ENCODE measurements at places on chromosomes 2 and 18.

- peaks cover 55% of the 10 kb centered on the region for H3K4me1 ChIP-seq
- DNase-seq = no peak
- H3K27ac ChIP-seq = no peak overlapping the region
- no peak overlapping the region for H3K4me3 ChIP-seq
- no peaks in the 10 kb centered on the region for H3K27me3 ChIP-seq
Measured at GRCh38 chr2:230737300-230737699, 24.7 kb downstream of the CAB39 start.

GRCh38 chr2:8999102-8999446 lies 4.4 kb downstream of the MBOAT2 start:
- peaks cover 55% of the 10 kb centered on the region for H3K4me1 ChIP-seq
- H3K36me3 ChIP-seq = no peaks in the 10 kb centered on the region
- no peak for DNase-seq
- no peak overlapping the region for H3K27ac ChIP-seq
- H3K27me3 ChIP-seq = peaks cover 1% of the 10 kb centered on the region
- H3K4me3 ChIP-seq = no peak overlapping the region

DNA sequence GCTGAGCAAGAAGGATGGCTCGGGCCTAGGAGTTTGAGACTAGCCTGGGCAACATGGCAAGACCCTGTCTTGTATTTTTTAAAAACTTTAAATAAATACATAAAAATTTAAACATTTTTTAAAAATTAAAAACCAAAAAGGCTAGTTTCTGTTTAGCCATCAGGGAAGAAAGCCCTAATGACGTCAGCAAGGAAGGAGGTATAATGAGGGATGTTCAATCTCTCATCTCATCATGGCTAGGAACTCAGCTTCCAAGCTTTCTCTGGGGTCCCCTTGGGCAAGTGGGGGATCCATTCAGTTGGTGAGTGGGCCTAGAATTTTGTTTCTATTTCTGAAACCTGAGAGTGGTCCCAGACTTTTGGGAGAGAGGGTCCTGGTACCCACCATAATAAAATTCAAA lies 35.1 kb upstream of the SLC25A52 start:
- DNase-seq = no peak
- no peaks in the 10 kb centered on the region for H3K36me3 ChIP-seq
- H3K27ac ChIP-seq = no peak overlapping the region
- H3K27me3 ChIP-seq = peaks cover 3% of the 10 kb centered on the region

- H3K36me3 ChIP-seq = no peaks in the 10 kb centered on the region
- peak; percentile 31 for DNase-seq
- H3K27ac ChIP-seq = peak overlapping the region; percentile 78
- peaks cover 57% of the 10 kb centered on the region for H3K4me1 ChIP-seq
Measured at GRCh38 chr2:39469807-39470206, 32.7 kb upstream of the MAP4K3 start.

DNA sequence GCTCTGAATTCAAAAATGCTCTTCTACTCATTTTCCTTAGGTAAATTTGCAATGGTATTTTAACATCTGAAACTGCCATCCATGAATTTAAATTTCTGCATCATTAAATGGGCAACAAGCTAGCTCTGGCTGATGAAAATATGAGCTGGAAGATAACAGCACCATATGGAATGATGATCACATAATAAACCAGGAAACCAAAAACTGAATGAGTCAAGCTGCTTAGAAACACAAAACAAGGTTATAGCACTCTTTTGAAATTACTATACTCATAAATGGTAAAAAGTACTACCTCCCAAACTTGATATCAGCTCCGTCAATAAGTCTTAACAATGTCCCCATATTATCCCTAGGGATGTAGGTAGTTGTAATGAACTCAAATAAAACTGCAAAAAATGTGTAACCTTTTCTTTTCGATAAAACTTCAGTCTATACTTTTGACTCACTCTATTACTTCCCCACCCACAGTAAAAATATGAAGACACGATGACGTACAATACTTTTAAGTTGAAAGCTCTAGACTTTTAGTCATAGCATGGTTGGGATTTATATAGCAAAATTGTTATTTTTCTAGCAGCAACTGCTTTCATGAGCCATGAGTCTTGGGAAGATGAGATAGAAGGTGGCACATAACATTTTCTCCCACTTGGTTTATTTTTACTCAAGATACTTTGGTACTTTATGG lies 396.7 kb downstream of the CDH2 start:
- no peaks in the 10 kb centered on the region for H3K36me3 ChIP-seq
- H3K27me3 ChIP-seq = no peaks in the 10 kb centered on the region
- H3K4me3 ChIP-seq = peak overlapping the region; percentile 51
- H3K27ac ChIP-seq = peak overlapping the region; percentile 37

- no peaks in the 10 kb centered on the region for H3K27me3 ChIP-seq
- H3K4me1 ChIP-seq = no peaks in the 10 kb centered on the region
- no peak overlapping the region for H3K4me3 ChIP-seq
Measured at GRCh38 chr2:185967335-185967734, 228.7 kb downstream of the FSIP2 start.

DNA sequence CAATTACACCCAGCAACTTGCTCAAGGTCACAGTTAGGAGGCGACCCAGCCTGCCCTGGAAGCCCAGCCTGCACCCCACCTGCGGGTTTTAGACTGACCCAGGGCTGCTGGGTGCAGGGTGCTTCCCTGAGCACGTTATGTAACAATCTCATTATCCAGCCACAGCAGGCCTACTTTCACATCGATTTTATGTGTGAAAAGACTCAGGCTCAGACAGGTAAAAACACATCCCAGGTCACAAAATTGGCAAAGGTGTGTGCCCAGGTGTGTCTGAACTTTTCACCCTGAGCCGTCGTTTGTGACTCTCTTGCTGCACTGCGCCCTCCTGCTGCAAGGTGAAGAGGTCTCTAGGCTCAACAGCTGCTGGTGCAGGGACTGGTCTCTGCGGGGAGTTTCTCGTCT lies 668.2 kb upstream of the HS6ST1 start:
- peaks cover 6% of the 10 kb centered on the region for H3K36me3 ChIP-seq
- peaks cover 2% of the 10 kb centered on the region for H3K27me3 ChIP-seq
- no peak overlapping the region for H3K4me3 ChIP-seq
- H3K27ac ChIP-seq = no peak overlapping the region

DNA sequence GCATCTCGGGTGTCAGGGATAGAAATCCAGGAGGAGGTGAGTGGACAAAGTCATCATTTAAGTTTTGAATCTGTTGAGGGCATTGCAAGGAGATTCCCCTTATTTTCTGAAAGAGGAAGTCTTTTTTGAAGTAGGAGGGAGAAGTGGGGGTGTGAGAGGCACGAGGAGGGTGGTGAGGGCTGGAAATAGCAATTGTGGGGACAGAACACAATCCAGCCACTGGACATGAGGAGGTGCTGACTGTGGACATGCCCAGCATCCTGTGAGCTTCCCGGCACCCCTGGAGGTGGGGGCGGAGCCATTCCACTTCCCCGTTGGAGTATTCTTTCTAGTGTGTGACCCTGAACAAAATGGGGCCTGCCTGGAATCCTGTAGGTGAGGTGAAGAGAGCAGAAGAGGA lies 310.7 kb upstream of the EPAS1 start:
- H3K27ac ChIP-seq = no peak overlapping the region
- peaks cover 3% of the 10 kb centered on the region for H3K27me3 ChIP-seq
- H3K36me3 ChIP-seq = peaks cover 6% of the 10 kb centered on the region
- no peak for DNase-seq
- peaks cover 3% of the 10 kb centered on the region for H3K4me1 ChIP-seq

DNA sequence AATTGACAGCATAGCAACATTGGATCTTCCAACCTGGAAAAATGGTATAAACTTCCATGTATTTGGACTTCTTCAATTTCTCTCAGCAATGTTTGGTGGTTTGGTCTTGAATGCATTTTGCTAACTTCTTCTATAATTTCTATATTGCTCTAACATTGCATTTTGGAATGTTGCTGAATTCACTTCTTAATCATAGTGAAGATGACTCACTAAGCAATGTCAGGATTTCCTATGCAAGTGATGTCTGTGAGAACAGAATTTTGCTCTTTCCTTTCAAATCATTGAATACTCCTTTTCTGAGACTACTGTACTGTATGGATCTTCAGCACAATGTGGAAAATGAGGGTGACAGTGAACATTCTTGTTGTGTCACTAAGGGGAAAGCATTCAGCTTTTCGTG lies 28.9 kb upstream of the CDH19 start:
- no peak for DNase-seq
- H3K36me3 ChIP-seq = no peaks in the 10 kb centered on the region
- no peaks in the 10 kb centered on the region for H3K27me3 ChIP-seq
- H3K27ac ChIP-seq = no peak overlapping the region
- H3K4me3 ChIP-seq = no peak overlapping the region

DNA sequence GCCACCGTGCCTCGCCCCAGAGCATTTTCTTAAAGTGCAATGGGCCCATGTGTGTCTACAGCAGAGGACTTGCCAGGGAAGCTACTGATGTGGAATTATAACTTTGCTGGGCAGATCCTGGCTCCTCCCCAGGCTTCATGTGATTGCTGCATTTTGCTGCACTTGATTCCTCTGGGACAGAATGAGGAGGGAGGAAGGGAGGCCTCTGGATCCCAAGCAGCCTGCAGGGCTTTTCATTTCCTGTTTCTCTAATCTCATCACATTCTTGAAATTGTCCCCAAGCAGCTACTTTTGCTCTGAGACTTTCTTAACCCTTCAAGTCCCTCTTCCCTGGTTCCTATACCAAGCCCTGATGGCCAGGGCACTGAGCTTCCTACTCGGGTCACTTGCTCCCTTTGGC lies 134.4 kb upstream of the SEC11C start:
- H3K4me1 ChIP-seq = peaks cover 51% of the 10 kb centered on the region
- peak; percentile 77 for DNase-seq
- peak overlapping the region; percentile 63 for H3K27ac ChIP-seq

DNA sequence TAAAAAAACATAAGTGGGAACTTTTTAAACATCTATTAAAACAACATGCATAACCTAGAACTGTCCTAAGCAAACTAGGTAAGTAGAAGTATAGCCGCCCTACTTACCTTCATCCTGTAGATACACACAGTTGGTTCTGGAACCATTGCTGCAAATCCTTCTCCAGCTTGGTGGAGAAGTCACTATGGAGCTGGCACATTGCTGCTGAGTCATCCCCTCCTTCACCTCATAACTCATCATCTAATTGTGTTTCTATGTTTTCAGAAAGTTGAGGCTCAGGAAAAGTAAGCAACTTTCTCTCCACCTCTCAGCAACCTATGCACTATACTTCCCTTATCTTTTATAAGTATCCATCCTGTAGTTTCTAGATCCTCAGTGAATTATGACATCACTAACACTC lies 269.8 kb upstream of the MMADHC start:
- peak; percentile 55 for DNase-seq
- peak overlapping the region; percentile 84 for H3K27ac ChIP-seq
- peaks cover 50% of the 10 kb centered on the region for H3K4me1 ChIP-seq
- no peaks in the 10 kb centered on the region for H3K27me3 ChIP-seq
- peak overlapping the region; percentile 58 for H3K4me3 ChIP-seq

- peaks cover 10% of the 10 kb centered on the region for H3K4me1 ChIP-seq
- DNase-seq = no peak
- H3K4me3 ChIP-seq = no peak overlapping the region
- no peaks in the 10 kb centered on the region for H3K36me3 ChIP-seq
- no peak overlapping the region for H3K27ac ChIP-seq
- peaks cover 13% of the 10 kb centered on the region for H3K27me3 ChIP-seq
Measured at GRCh38 chr2:208097801-208098200, 26.5 kb downstream of the CRYGD start.

- no peak for DNase-seq
- H3K27me3 ChIP-seq = no peaks in the 10 kb centered on the region
- no peaks in the 10 kb centered on the region for H3K4me1 ChIP-seq
- H3K4me3 ChIP-seq = no peak overlapping the region
- peaks cover 8% of the 10 kb centered on the region for H3K36me3 ChIP-seq
Measured at GRCh38 chr2:214730800-214731407, 78.6 kb downstream of the BARD1 start.

GRCh38 chr2:24511894-24512293 lies 20.8 kb downstream of the NCOA1 start:
- peaks cover 27% of the 10 kb centered on the region for H3K4me1 ChIP-seq
- no peaks in the 10 kb centered on the region for H3K36me3 ChIP-seq
- no peak overlapping the region for H3K27ac ChIP-seq
- no peak for DNase-seq
- no peaks in the 10 kb centered on the region for H3K27me3 ChIP-seq

DNA sequence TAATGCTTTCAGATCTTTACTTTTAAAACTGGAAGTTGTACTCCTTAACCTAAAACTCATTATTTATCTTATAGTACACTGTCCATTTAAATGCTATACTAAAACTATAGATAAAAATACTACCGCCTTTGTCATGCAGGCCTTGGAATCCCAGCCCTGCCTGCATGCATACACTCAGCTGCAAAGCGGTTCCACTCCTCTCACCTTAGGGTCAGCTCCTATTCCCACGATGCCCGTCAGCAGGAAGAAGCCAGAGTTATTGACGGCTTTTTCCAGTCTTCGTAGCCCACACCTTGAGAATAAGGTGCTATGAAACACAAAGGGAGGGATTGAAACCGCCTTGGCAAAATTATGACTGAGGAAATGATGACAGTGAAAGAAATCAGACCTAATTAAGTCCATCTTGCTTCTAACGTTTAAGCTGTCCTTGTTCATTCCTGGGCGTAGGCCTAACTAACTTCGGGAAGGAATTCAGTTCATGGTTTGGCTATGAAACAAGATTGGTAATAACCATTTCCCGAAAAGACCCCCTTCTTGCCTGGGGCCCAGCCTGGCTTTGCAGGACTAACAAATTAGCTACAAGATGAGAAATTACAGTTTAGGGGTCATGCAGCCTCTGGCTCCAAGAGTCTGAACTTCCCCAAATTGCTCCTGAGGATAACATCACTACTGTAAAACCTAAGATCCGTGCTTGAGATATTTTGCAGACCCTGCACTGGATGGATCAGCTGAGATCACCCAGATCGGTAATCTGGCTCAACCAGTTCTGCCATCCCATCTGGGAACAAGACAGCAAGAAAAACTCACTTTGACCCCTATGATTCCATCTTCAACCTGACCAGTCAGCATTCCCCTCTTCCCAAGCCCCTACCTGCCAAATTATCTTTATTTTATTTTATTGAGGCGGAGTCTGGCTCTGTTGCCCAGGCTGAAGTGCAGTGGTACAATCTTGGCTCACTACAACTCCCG lies 17.1 kb downstream of the EPB41L5 start:
- DNase-seq = no peak
- peaks cover 17% of the 10 kb centered on the region for H3K27me3 ChIP-seq
- no peak overlapping the region for H3K4me3 ChIP-seq
- no peak overlapping the region for H3K27ac ChIP-seq

DNA sequence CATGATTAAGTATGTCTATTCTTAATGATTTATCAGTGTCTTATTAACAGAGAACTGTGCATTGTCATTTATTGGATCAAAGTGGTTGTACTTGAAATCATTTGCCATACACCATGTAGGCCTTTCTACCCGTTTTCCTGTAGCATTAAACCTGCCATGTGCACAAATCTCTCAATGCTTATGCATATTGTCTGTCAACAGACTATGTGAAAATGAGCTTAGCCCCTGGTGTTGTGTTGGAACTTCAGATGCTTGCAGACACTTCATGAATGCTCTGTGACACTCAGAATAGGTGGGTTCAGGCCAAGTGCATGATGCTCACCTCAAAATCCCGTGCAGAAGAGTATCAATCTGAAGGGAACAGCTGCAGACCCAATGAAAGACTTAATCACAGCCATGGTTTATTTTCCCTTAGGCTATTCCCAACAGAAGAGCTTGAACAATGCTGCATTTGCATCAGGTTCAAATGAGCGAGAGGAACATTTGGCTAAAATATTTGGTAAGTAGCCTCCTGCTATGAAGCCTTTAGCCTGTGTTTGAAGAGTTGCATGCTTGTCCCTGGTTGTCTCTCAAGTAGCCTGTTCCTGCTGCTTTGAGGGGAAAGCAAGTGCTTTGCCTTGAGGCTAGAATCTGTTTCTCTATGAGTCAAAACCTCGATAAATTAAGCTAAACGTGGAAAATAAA lies 6.1 kb downstream of the C2orf92 start:
- H3K36me3 ChIP-seq = no peaks in the 10 kb centered on the region
- H3K27me3 ChIP-seq = peaks cover 2% of the 10 kb centered on the region
- no peak overlapping the region for H3K27ac ChIP-seq

- H3K27ac ChIP-seq = no peak overlapping the region
- no peak for DNase-seq
- no peak overlapping the region for H3K4me3 ChIP-seq
- H3K27me3 ChIP-seq = peaks cover 1% of the 10 kb centered on the region
Measured at GRCh38 chr2:236536727-236537398, 32.8 kb upstream of the ACKR3 start.
